ENCODE measurements at places on chromosomes 6 and 20.

- no peak for DNase-seq
Observed at GRCh38 chr6:97440590-97441176, 157.7 kb upstream of the MMS22L start.

GRCh38 chr6:26543953-26544352, 5.8 kb downstream of the HMGN4 start:
- DNase-seq, result no peak

GRCh38 chr6:143637691-143638090, 40.1 kb upstream of the PHACTR2 start:
- no peak for DNase-seq

- DNase-seq, result no peak
Observed at GRCh38 chr20:41072190-41072863, 43.7 kb downstream of the TOP1 start.

- no peak for DNase-seq
Observed at GRCh38 chr6:131353106-131353505, 217.8 kb downstream of the AKAP7 start.

DNA sequence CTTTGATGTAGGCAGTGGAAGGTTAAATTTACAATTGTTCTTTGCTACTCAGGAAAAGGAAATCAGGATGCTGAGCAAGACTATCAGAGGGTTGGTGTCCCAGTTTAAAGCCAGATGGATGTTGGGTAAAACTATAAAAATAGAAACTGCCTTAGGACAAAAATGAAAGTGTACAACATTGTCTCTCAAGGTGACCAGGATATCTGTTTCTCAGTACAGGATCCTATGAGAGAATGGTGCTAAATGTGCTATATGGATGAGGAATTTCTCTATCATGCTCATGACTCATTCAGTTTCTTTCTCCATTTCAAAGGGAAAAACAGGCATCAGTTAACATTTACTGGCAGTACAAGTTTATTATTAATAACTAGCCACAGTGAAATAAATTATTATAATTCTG, 534.2 kb upstream of the GJE1 start:
- no peak for DNase-seq

DNA sequence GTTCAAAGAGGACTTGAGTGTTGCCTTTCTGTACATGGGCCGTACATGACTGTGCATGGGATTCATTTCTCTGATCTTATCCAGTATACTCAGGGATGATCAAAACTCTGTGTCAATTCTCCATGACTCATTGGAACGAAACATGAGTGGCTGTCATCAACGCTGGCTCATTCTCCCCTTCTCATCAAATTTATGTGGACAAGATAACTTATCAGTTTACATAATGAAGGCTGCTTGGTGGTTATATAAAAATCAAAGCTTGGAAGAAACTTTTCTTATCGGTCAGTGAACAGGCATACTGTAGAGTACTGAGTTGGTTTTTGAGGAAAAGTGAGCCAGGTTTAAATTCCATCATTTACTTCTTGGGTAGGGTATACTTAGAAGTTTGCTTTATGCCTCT, 24.9 kb downstream of the CRISP1 start:
- no peak for DNase-seq

DNA sequence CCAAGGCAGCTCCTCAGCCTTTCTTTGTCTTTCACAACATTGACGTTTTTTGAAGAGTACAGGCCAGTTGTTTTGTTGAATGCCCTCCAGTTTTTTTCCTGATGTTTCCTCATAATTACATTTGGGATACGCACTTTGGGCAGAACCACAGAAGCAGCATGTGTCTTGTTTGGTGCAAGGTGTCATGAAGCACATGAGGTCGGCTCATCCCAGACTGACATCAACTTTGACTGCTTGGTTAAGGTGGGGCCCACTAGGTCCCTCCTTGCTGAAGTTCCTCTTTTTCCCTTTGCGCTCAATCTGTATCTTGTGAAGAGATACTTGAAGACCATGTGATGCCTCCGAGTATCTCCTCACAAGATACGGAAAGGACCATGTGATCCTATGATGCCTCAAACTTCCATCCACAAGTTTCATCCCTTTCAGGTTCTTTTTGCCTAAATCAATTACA, 10.5 kb downstream of the SNAI1 start:
- DNase-seq, result no peak

DNA sequence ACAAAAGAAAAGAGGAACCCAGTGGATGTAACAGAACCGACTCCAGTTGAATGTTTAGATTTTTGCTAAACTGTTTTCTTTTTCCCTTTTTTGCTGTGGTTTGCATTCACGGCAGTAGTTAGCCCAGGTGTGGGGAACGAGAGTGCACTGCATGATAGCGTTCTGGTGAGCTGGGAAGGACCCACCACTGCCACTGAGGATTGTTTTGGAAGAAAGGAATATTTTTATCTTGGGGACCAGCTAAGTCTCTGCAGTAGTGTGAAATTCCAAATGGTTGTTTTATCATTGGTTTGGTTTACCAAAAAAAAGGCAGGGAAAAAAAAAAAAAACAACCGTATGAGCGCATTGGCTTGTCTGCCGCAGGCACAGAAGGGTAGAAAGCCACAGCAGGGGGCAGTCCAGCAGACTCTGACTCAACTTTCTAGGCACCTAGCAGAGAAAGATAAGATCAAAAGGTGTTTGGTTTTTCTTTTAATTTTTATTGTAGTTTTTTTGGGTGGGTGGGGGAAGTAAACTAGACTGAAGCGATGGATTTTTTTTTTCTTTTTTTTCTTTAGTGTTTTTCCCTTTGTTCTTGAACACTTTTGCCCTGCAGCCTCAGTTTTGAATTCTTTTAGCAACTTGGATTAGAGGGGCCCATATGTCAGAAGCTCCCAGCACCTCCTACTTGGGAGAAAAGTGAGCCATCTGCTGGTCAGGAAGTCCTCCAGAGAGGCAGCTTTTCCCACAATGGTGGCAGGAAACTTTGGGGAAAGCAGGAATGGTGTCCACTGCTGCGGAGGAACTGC, 13.5 kb upstream of the RAB5IF start:
- no peak for DNase-seq

- DNase-seq, result no peak
Observed at GRCh38 chr20:16246870-16247269, 326.4 kb downstream of the KIF16B start.
